Panc1 (cell line): ENCODE measurements at places on chromosomes 3 and 15. TPM values are rescaled to one million over a fixed set of nuclear protein-coding genes. Genes with fewer than 3 reads are reported as not detected.

Gene TMCO5A
- not detected for total RNA-seq

Gene TMEM42
- 12.7 TPM for total RNA-seq

Gene AMT
- 1.1 TPM for total RNA-seq

Gene ARMC8
- 56.0 TPM for total RNA-seq

Gene FGF7
- total RNA-seq = not detected

Gene SLC6A1
- total RNA-seq = not detected

Gene FBXL2
- total RNA-seq = 12.3 TPM

Gene CPB1
- total RNA-seq = 4.4 TPM

Gene LMOD3
- not detected for total RNA-seq

Gene ACKR4
- not detected for total RNA-seq
